ENCODE measurements at places on chromosomes 11 and 22.

GRCh38 chr11:11536650-11537049, 85.2 kb downstream of the GALNT18 start:
- DNase-seq = no peak

GRCh38 chr11:117255966-117256365, 23.5 kb downstream of the RNF214 start:
- no peak for DNase-seq

DNA sequence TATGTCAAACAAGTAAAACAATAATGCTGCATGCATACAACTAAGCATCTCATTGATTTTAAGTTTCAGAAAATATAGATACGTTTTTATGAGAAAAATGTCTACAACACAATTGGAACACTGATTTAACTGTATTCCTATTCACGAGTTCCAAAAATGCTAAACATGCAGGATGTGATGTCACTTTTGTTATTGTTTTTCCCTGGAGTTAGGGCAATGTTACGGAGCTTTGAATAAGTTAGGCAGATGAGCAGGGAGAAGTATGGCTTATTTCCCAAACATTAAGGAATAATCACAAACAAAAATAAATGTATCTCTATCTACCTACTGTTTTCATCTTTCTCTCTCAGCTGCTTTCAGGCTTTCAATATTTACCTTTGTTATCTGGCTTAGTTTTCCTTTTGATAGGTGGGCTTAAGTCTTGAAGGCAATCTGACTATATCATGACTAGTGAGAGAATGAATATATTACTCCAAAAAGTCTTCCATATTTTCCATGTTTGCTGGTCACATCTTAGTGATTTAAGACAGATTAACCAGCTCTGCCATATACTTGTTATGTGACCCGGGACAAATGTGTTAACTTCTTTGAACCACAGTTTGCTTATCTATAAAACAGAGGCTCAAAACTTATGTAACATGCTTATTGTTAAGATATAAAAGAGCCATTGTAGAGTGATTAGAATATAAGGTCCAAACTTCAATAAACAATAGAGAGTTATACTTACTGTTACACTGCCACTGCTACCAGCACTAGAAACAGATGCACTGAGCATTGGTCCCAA, 854.4 kb upstream of the CCDC90B start:
- no peak for DNase-seq

DNA sequence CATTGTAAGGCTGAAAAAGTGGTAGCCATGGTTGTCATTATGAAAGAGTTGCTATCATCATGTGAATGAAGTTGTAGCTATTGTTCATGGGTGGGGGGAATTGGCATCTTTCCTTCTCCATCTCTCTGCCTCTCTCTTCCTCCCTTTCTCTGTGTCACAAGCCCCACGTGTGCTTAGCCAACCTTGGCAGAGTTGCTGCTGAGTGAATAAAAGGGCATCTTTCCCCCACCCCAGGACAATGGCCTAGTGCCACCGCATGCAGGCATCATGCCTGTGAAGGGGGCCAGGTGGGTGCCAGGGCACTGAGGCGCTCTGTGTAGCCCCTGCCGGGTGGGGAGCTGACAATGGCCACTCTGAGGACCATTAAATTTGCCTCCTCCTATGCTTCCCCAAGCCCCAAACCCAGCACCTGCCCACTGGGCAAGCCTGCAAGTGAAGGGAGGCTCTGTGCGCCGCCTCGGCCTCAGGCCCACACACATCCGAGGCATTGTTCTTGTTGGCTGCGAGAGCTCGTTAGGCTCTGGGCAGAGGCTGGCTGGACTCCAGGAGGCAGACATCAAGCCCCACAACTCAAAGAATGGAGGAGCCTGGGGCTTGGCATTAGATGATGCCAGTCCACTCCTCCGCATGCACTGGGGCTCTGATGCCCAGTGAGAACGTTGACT, 103.9 kb downstream of the SEZ6L start:
- DNase-seq = no peak

DNA sequence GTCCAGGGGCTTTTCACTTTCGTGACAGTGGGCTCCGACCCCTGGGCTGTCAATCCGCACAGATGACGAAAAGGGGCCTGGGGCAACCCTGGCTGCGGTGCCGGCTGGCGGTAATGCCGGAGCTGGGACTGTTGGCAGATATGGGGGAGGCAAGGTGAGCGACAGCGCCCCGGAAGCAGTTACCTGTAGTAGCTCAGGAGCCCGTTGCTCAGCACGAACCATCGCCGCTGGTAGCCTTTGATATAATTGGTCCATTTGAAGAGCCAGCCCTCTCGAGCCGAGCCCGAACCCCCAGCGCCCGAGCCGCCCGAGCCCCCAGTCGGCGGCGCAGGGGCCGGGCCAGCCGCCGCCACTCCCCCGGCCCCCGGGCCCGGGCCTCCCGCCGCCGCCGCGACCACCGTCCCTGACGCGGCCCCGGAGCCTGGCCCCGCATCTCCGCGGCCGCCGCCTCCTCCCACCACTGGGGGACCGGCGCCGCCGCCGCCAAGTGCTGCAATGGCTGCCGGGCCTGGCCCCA, 396 bp downstream of the OSBP start:
- DNase-seq = peak; percentile 33

DNA sequence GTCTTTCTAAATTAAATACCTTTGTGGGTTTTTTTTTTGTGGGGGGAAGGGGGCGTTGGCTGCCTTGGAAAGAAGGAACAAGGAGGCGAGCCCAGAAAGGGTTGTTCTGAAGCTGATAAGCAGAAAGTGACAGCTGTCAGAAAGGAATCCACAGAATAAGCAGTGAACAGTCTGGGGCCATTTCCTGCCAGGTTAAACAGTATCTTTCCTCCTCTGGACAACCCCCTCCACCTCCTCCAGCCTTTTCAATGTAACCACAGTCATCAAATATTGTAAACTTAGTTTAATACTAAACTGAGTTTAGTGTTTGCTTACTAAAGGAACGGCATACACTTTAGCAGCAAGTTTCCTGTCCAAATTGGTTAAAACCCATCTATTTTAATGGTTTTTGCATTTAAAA, 271.2 kb upstream of the SYN3 start:
- DNase-seq = no peak

GRCh38 chr11:11390068-11390771, 37.2 kb upstream of the CSNK2A3 start:
- DNase-seq = no peak

DNA sequence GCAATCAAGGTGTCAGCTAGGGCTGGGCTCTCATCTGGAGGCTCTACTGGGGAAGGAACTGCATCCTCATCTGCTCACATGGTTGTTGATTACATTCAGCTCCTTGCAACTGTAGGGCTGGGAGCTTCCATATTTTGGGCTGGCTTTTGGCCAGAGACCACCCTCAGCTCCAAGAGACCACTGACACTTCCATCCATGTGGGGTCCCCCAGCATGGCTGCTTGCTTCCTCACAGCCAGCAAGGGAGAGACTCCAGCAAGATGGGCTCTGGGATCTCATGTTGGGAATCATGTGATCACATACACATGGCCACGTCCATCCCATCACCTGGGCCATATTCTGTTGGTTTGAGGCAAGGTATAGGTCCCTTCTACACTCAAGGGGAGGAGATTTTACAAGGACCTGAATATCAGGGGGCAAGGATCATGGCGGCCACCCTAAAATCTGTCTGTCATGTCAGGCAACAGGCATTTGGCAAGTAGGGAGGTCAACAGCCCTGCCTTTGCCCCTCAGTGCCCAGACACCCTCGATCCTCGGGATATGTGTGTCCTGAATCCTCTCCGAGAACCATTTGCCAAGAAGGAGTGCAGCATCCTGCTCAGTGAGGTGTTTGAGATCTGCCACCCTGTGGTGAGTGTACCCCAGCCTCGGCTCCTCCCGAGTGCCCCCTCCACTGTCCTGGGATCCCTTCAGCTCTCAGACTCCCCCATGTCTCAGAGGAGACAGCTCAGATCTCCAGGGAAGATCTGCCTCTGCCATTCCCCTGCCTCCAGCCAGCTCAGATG, 48.7 kb downstream of the OTOG start:
- DNase-seq = no peak

- no peak for DNase-seq
Observed at GRCh38 chr11:109739379-109739778, 317.4 kb downstream of the C11orf87 start.

DNA sequence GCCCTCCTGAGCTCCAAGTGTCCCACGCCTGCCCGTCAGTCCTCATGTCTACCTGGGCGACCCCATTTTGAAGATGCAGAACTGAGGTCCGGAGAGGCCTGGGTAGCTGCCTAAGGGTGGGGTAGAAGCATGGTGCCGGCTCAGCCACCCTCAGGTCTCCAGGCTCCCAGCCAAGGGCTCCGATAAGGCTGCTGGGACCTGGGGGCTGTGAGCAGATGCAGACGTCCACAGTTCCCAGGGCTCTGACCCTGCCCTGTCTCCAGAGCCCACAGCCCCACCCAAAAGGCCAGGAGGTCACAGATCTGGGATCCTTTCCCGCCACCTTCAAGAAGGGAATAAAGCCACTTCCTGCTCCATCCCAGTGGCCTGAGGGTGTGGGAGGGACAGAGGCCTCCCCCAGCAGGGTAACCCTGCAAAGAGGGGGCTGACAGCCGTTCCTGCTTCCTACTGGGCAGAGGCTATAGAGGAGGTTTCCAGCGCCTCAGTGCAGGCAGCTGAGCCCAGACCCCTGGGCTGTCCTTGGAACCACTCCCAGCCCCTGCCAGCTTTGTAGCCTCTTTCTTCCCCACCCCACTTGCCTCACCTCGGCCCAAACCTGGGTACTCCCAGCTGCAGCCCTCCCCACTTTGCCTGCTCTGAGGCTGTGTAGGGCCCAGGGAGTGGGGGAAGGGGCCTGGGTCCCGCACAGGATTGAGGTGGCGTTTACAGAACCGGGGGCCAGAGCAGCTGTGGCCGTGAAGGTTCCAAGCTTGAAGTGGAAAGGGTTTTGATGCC, 85.5 kb downstream of the CDKN1C start:
- no peak for DNase-seq

DNA sequence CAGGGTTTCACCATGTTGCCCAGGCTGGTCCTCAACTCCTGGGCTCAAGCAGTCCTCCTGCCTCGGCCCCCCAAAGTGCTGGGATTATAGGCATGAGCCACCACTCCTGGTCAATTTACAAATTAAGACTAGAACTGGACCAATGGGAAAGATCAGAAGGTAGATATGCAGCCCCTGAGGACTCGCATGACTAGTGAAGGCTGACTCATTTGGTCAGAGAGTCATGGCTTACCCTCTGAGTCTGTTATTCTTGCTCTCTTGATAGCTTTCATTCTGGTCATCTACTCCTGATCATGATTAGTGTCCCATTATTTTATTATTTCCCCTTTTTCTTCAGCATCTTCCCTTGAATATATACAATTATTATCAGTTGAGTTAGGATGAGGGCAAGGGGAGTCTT, 2.7 kb upstream of the LDHAL6A start:
- no peak for DNase-seq

DNA sequence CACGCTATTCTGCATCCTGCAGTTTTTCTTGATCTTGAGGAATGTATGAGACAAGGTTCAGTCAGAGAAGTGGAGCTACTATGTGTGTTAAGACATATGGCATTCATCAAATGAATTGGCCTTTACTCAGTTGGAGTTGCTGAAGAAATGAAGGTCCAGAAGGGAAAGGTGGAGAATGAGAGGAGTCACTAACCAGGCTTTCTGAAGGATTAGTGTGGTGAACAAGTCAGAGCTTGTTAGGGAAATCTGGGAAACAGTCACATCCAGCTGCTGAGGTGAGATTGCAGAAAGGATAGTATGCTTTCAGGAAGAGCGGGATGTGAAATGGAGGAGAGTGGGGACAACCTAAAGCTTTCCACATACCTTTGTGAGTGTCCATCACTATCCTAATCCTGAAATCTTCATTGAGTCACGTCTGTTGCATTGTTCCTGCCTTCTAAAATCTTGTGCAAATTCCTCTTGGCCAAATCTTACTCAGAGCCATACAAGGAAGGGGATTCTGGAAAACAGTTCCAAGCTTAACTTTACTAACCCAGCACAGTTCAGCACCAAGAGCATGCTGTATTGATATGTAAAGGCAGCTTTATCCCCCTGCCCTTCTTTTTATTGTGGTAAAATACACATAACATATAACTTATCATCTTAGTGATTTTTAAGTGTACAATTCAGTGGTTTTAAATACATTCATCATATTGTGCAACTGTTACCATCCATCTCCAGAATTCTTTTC, 11.4 kb upstream of the PITPNB start:
- DNase-seq = no peak

DNA sequence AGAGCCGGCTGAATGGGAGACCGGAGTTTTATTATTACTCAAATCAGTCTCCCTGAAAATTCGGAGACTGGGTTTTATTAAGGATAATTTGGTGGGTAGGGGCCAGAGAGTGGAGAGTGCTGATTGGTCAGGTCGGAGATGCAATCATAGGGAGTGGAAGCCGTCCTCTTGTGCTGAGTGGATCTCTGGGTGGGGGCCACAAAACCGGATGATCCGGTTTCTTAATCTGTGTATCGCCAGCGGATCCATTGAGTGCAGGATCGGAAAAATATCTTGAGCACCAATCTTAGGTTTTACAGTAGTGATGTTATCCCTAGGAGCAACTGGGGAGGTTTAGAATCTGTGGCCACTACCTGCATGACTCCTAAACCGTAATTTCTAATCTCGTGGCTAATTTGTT, 886 bp upstream of the NIPSNAP1 start:
- no peak for DNase-seq

DNA sequence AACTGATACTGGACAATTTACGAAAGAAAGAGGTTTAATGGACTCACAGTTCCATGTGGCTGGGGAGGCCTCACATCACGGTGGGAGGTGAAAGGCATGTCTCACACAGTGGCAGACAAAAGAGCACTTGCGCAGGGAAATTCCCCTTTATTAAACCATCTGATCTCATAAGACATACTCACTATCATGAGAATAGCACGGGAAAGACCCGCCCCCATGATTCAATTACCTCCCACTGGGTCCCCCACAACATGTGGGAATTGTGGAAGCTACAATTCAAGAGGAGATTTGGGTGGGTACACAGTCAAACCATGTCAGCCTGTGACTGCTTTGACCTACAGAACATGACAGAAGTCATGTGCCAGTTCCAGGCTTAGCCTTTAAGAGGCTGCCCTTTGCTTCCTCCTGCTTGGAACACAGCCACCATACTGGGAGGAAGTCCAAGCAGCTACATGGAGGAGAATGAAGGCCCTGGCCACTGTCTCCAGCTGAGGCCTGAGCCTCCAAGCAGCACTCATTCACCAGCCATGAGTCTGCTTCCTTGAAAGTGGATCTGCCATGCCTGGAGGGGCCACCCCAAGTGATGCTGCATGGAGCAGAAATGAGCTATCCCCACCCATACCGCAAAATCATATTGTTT, 10.9 kb upstream of the GAL start:
- DNase-seq = no peak

DNA sequence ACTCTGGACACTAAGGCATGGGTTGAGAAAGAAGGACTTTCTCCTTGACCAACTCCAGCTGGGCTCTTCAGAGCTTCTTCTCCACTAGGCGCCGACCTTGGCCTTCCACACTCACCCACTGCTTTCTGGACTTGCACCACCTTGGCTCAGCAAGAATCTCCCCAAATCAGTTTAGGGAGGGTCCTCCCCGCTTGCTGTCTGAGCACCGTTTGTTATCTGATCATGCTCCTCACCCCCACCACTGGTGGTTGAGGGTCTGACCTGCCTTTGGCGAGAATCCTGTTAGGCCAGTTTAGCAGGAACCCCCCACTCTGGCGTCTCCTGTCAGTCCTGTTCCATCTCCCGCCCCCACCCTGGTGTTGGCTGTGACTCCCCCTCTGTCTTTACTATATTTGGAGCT, 10.4 kb downstream of the APOL2 start:
- no peak for DNase-seq

GRCh38 chr11:1049911-1050580, 13.5 kb upstream of the MUC6 start:
- no peak for DNase-seq
